ENCODE measurements at places on chromosomes 7 and 10.

DNA sequence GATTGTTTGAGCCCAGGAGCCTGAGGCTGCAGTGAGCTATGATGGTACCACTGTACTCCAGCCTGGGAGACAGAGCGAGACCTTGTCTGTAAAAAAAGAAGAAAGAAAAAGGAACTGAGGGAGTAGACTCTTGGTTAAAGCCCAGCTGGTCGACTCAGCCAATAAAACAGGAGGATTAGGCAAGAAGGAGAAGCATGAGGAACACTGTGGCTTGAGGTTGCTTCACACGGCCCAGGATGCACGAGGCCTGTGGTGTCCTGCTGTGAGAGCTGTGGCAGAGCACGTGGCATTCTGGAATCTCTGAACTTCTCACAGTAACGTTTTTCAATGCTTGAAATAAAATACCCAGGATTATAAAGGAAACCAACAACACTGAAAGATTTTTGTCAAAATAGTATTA is 93.3 kb downstream of the CUL2 start:
- DNase-seq, result no peak

DNA sequence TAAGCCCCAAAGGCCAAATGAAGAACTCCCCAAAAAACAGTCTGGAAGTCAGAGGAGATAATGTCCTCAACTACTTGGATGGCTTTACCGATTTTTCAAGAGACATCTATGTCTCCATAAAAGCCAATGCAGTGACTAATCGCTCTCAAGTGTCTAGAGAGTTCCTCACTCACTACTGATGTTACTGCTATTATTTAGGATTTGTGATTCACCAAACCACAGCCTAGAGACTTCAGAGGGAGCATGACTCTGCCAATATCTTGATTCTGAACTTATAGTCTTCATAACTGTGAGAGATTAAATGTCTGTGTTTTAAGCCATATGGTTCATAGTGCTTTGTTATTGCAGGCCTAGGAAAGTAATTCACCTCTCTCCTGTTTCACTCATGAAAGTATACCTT is 160.2 kb downstream of the IPMK start:
- no peak for DNase-seq

GRCh38 chr10:131577786-131578471 is 266.4 kb upstream of the TCERG1L start:
- no peak for DNase-seq

DNA sequence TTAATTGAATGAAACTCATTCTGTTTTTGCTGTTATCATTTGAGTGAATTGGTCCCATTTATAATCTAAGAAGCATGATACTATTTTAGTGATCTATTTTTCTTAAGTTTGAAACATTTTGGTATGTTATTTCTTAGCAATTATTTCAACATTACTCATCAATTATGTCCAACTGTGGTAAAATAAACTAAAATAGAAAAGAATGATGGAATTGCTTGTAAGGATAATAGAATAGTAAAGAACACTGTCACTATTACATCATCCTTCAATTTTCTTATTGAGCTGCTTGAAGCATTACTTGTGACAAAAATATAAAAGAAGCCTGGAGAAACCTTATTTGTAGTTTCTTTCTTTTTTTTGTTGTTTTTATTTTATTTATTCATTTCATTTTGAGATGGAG is 42.4 kb downstream of the ZNF487 start:
- no peak for DNase-seq

DNA sequence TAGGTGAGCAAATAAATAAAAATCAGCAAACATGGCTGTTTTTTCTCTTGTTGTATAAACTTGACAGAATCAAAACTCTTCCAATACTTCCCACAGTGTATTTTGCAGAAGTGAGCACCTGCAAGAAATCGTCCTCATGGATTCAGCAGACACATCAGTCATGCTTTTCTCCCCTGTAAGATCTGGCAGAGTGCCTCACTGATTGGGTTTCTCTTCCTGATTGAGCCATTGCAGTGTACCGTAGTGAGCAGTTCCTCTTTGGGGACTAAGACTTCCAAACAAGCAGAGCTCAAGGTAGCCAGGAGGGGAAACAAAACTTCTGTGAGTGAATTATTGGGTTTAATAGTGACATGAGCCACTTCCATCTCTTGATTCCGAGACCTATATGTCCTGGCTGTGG is 2.2 kb upstream of the CCDC3 start:
- DNase-seq, result no peak

- no peak for DNase-seq
Observed at GRCh38 chr10:126402721-126403695, 14.7 kb upstream of the ADAM12 start.

DNA sequence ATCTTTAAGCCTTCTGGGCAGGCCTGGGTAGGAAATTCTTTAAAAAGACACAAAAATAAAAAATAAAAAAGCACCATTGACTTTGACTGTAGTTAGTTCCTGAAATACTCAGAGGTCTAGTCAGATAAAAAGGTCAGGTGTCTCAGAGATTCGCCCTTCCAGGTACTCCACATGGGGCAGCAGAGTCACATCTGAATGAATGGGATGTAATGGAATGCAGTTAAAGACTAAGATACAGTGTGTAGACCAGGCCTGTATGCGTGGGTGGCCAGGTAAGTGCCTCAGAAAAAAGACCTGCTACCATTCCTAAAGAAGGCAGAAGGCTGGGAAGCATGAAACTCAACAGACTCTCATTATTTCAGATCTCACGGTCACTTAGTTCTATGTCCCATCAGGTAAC is 68.6 kb upstream of the SEM1 start:
- no peak for DNase-seq

GRCh38 chr7:54906963-54907362 is 111.9 kb upstream of the EGFR start:
- no peak for DNase-seq

GRCh38 chr10:132477398-132478340 is 59.9 kb upstream of the INPP5A start:
- DNase-seq, result no peak

DNA sequence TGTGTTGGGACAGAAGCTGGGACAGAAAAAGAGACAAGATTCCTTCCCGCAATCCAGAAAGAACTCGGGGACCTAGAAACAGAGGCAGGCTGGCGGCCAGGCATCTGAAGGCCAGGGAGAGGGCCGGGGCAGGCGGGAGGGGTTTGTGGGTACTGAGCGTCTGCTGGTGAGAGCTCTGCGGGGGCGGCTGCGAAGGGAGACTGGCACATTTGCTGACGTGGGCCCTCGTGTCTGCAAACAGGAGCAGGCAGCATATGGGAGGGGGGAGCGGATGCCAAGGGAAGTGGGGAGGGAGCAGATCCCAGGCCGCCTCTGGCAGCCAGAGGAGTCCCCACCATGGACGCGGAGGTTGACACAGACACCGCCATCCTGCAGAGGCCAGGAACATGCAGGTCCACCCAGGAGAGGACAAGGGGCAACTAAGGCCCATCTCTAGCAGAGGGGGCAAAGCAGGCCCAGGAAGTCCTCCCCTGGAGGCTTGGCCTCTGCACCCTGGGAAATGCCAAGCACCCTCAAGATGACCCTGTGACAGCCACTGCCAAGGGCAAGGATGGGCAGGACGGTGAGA is 32.2 kb downstream of the KCNH2 start:
- no peak for DNase-seq

All from stimulated activated CD8-positive, alpha-beta memory T cell treated with anti-CD3 and anti-CD28 coated beads, Interleukin-4, amount 100 ng/mL, for 24 hours (primary cell).